ENCODE measurements at places on chromosomes 3 and 15. TPM values are rescaled to one million over a fixed set of nuclear protein-coding genes. Genes with fewer than 3 reads are reported as not detected.
A peak's percentile ranks its signal among the peaks of the same experiment; 100 is the strongest.

The CYP1A2 gene
- not detected for total RNA-seq

The B2M gene
- total RNA-seq: 4,265 TPM

The STOML1 gene
- 35.1 TPM for total RNA-seq

The B3GNT5 gene
- total RNA-seq: 11.2 TPM

The SLC22A14 gene
- total RNA-seq: 0.78 TPM

The SPTBN5 gene
- 0.45 TPM for total RNA-seq

The LRRC49 gene
- total RNA-seq: 4.0 TPM

The FBXO40 gene
- 0.83 TPM for total RNA-seq

The TRIM42 gene
- total RNA-seq: not detected

The ONECUT1 gene
- not detected for total RNA-seq

DNA sequence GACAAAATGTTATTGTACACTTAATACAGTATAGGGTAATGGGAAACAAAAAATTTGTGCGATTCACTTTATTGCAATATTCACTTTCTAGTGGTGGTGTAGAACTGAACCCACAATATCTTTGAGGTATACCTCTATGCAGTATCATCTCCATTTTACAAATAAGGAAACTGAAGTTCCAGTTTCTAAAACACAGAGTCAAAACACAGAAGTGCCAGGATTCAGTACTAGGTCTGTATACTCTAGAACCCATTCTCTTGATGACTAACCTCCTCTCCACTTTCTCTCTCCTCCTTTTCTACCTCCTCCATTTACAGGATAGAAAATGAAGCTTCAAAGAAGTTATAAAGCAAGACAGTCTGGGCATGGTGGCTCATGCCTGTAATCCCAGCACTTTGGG, 62.2 kb downstream of the MB21D2 start:
- DNase-seq: no peak

GRCh38 chr15:74136540-74136813, 6.1 kb downstream of the ISLR2 start:
- no peak for DNase-seq

DNA sequence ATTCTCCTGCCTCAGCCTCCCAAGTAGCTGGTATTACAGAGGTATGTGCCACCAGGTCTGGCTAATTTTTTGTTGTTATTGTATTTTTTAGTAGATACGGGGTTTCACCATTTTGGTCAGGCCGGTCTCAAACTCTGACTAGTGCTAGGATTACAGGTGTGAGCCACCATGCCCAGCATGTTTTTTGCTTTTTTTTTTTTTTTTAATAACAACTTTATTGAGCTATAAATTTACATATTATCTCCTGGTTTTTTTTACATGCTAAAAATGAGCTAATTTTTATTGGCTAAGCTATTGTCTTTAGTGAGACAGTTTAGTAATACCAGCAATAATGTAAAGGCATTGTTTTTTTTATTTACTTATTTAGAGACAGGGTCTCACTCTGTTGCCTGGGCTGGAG, 105.2 kb downstream of the PDE8A start:
- DNase-seq: no peak

DNA sequence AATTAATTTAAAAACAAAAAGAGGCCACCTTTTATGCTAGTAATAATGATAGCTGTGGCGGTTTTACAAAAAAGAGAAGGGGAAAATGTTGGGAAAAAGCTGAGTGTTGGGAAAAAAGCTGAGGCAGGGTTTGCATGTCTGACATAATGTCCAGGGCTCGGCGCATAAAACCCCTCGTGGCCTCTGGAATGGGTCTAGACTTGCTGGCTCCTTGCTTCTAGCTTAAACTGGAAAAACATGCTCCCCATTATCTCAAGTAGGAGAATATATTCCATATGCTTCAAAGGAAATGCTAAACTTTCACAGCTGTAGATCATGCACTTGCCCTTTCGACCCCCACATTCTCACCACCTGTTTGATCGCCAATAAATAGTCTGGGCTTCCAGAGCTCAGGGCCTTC, 53.0 kb downstream of the CYP19A1 start:
- DNase-seq: no peak

- no peak for DNase-seq
Observed at GRCh38 chr15:29952225-29952624, 130.0 kb upstream of the TJP1 start.

- peak; percentile 46 for DNase-seq
Observed at GRCh38 chr3:129001101-129001805, at the start of gene EFCC1. Gene EFCC1 (plus strand): TSS chr3:129001304. CDS start chr3:129001629, 325 bp downstream.

DNA sequence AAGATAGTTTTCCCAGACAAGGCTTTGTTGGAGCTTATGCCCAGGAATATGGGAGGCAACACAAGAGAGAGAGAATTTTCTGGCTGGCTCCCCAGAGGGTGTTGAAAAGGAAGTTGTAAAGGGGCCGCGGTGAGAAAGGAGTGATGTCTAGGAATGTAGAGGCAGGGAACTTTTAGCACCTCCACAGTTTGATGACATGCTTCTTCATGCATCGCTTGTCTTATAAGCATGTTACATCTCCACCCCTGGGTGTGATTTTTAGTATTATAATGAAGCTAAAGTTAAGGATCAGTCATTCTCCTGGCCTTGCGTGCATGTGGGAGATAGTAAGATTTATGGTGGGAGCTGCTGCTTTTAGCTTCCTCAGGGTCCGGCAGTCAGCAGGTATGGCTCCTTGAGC, 32.8 kb upstream of the TF start:
- no peak for DNase-seq

GRCh38 chr3:181709537-181710279, 2.0 kb upstream of the SOX2 start:
- DNase-seq: peak; percentile 62

- DNase-seq: no peak
Observed at GRCh38 chr3:89565098-89565497, 457.7 kb downstream of the EPHA3 start.

DNA sequence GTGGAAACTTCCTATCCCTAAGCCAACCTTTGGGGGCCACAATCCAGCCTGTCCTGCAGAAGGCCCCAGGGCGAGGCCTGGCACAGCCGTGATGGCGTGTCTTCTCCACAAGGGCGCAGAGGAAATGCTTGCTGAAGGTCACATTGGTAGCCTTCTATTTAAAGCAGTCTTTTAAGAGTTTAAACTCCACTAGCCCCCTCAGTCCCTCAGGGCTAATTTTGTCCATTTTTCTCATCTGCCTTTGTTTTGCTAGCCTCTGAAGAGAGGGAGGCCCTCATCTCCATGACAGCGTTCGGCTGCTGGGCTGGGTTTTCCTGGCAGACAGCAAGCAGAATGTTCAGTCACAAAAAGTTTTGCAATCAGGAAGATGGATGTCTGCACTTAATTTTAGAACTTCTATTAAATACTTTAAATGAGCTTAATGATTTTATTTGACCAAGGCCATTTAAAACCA, 40.8 kb downstream of the RARB start:
- DNase-seq: peak; percentile 26

DNA sequence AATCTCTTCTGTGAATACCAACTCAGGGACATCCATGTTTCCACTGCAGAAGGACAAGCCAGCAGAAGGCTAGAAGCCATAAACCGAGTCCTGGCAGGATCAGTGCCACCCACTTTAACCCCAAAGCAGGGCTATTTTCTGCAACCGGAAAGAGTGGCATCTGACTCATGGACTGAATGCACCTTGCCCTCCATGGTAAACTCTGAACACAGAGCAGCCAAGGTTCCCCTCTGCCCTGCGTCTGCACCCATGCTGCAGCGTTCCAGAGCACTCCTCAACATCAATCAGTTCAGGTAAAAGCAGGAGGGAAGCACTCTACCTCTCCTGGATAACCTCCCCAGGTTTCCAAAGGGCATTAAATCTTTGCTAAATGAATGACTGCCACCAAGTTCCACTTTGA, 801 bp upstream of the NGRN start:
- DNase-seq: peak; percentile 58

DNA sequence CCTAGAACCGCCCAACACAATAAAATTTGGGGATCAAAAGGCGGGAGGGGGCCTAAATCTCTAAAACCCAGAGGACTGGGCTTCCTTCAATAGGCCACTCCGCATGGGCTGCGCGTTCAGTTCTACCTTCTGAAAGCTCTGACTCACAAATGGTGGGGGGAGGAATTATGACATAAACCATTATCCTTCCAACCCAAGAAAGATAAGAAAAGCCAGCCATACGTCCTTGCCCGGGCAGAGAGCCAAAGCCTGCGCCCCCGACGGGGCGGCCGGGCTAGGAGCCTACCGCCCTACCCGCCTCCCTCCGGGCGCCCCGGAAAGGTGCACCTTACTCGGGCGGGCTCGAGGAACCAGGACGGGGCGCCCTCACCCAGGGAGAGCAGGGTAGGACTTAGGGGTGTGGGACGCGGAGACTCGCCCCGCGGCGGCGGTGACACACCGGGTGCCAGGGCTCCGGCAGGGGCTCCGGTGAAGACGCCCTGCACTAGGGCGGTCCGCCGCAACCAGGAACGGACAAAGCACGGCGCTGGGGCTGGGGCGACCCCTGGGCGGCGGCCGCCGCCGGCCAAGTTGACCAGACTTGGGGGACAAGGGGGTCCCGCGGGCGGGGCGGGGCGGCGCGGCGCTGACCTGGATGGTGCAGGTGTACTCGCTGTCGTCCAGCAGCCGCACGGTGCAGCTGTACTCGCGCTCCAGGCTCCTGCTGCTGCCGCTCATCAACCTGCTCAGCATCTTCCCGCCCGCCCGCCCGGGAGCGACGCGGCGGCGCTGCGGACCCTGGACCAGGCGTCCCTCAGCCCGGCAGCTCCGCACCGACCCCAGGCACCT, 534 bp downstream of the FRMD5 start:
- no peak for DNase-seq

GRCh38 chr3:50122661-50123391, 32.3 kb upstream of the SEMA3F start:
- DNase-seq: no peak

- DNase-seq: no peak
Observed at GRCh38 chr15:62150445-62150844, 14.6 kb downstream of the C2CD4B start.

DNA sequence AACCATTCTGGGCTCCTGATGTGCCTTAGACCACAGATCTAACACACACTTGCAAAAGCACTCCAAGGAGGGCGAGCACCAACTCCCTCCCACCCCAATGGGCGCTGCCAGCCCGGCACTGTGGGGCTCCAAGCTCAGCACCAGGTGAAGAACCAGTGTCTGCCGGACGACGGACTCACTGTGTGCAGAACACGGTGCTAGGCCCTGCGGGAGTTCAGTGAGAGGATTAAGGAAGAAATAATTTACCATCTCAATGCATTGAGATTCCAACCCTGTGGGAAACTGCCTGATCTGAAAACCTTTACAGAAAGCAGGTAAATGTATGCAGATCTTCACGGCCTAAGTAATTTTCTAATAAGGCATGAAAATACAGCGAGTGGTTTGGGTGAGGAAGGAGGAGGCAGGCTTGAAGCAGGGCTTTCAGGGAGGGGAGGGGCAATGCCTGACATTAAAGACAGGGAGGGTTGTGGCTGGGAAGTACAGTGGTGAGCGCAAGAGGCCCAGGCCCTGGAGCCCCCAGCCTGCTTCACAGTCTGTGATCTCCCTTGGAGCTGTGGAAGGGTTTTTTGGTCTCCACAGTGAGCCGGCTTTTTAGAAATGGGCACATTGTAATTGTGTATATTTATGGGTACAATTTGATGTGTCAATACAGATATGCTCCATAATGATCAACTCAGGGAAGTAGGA, 35.6 kb upstream of the CHRNB4 start:
- no peak for DNase-seq

GRCh38 chr3:82100378-82100777, 338.9 kb upstream of the GBE1 start:
- peak; percentile 52 for DNase-seq

DNA sequence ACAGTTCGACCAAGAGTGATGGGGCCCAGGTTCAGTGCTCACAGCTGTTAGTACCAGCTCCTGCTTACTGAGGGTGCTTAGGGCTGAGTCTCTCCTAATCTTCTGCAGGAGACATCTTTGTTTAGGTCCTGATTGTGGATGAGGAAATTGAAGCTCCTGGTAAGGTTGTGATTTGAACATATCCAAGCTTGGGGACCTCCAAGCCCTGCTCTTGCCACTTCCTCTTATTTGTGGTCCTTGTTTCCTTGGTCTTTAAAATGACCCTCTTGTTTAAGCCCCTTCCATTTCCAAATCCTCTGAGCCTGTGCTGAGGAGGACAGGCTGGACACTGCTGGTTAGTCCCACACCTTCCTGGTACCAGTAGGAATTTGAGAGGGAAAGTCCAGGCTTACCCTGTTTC, 87.0 kb downstream of the EEFSEC start:
- no peak for DNase-seq

DNA sequence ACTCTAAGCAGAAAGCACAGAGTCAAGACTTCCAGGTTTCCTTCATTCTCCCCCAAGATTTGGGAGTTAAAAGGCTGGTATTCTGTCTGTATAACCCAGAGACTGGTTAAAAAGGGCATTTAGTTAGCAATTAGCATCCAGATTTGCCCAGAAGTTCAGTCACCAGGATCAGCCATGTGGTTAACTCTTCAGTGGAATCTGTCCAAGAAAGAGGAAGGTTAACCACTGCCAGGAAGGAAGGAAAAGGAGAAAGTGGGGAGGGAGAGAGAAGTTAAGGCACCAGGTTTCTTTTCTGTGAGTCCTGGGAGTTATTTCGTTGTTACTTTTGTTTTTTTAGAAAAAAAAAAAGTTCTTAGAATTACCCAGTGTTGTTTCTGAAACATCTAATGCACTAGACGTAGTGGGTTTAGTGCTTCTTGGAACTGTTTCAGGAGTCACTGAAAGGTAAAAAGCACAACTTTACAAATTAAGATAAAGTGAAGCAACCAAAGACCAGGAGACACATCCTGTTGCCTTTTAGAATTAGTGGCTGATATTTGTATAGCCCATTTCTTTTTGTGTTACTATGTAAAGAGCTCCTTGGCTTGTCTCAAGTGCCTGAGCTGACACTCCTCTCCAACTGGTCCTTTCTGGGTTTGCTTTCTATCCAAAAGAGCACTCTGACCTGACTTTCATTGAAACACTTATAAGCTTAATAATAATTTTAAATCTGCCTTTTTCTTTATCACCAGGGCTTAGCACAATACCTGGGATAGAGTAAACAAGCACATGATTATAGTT, 128.6 kb downstream of the ABI3BP start:
- no peak for DNase-seq

DNA sequence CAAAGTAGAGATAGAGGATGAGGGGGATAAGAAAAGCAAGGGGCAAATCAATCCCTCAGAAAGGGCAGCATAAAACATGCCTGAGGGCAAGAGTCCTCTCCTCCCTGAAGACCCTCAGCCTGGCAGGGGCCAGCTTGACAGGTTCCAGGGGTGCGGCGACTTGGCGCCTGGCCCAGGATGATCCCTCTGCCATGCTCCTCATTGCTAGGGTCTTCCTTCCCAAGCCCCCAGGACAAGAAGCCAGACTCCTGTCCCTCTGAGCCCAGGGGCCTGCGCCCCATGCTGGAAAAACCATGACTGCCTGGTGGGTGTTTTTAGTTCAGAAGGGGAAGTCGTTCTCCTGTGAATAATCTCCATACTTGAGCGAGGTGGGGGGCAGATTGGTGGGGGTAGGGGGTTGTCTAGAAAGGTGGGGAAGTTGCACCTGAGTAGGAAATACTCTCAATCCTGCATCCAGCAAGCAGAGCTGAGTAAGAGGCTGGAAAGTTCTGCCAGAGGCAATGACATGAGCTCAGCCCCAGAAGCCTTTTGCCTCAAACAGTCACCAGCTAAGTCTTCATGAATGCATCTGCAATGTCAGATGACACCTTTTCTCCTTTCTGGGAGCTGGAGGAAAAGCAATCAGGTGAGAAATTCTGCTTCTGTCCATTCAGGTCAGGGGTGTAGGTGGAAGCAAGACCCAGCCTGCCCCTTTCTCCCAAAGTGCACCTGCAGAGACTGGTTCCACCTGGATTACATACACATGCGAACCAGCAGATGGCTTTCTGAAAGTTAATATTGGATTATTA, 18.3 kb downstream of the SLC12A8 start:
- DNase-seq: no peak

GRCh38 chr15:53581513-53581912, 177.9 kb downstream of the WDR72 start:
- no peak for DNase-seq
